H4 (cell line): ENCODE measurements at places on chromosomes 12 and 14. TPM values are rescaled to one million over a fixed set of nuclear protein-coding genes. Genes with fewer than 3 reads are reported as not detected.

AKAP3 gene
- total RNA-seq: 1.4 and 1.9 TPM in 2 replicates

MMAB gene
- 33.0 and 48.4 TPM in 2 replicates for total RNA-seq

PPP1R1A gene
- 0.21 TPM in 1 of 2 replicates, not detected in the other for total RNA-seq

DNA sequence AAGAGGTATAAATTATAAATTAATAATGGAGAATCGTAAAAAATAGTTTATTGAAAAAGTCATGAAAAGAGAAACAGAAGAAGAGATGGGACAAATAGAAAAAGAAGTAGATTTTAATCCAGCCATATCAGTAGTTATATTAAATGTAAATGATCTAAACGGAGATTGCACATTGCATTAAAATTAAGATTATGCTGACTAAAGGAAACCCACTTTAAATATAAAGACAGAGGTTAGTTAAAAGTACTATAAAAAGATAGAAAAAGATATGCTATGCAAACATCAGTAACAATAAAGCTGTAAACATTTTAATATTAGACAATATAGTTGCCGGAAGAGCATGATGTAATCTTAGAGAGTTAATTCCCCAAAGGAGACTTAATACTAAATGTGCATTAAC is 5.4 kb upstream of the MBIP start:
- no peak for DNase-seq

TMPRSS12 gene
- total RNA-seq: not detected in 2 replicates

GRCh38 chr14:73720636-73721035 is 6.5 kb upstream of the PNMA1 start:
- DNase-seq: no peak

DLGAP5 gene
- 60.1 and 74.7 TPM in 2 replicates for total RNA-seq

CHGA gene
- total RNA-seq: not detected in 2 replicates

GRCh38 chr12:117161460-117162166 is 28.7 kb downstream of the FBXO21 start:
- no peak for DNase-seq

DNA sequence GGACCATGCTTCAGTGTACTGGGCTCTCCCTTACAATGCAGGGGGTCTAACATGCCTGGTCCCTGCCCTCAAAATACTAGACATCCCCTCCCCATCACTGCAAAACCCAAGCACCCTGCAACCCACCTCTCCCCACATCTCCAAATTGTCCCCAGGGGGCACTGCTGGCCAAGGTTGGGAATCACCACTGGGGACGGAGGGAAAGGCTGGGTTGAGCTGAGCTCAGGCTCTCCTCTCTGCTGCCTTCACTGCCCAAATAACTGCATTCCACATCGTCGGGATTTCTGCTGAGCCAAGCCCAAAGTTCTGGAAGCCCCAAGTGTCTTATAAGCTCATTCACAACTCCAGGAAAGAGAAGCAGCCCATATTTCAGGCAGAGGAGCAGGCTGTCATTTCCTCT is 69.6 kb downstream of the NT5DC3 start:
- no peak for DNase-seq

GRCh38 chr12:68102163-68102562 is 57.4 kb downstream of the IFNG start:
- no peak for DNase-seq
